ENCODE measurements at places on chromosomes 3 and 15.
A peak's percentile ranks its signal among the peaks of the same experiment; 100 is the strongest.

GRCh38 chr3:184737641-184738505 lies 26.0 kb upstream of the MAGEF1 start:
- DNase-seq: no peak

DNA sequence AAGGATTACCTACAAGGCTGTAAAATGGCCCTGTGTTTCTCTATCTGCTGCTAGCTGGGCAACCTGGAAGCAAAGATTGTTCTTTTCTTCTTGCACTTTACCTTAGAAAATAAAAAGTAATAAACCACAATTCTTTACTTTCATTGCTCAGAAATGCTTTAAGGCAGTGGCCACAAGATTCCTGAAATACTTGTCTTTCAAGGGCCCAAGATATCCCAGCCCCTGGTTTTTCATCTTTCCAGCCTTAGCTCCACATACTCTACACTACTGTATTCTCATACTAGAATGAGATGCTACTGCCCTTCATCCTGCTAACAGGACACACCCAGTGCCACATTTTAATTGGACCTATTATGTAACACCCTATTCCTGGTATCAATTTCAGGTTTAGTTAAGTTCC lies 78.9 kb downstream of the GTF2E1 start:
- DNase-seq: no peak

DNA sequence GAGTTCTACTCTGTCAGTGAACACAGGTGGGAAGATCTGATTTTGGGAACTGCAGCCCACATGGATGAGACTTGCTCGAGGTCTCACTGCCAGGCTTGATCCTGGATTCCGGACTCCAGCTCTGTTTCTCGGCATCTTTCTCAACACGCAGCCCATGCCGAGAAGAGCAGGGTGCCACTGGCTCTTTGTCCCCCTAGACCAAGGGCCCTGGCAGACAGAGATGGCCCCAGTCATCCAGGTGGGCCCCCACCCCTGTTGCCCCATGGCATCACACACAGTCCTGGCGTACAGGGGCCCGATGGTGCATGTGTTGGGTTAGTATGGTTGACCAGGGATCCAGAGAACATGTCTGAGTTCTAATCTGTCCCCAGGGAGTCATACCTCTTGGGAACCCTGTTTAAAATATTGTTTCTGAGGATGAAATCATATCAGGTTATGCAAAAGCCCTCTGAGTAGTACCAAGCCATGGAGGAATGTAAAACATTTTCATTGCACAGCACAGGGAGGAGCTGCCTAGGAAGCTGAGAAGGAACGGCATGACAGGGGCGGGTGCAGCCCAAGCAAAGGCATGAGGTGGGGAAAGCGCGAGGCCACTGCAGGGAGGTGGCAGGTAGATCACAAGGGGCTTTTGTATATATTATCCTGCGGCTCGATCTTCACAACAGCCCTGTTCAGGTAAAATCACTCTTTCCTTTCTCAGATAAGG lies 320.6 kb downstream of the UACA start:
- DNase-seq: no peak

DNA sequence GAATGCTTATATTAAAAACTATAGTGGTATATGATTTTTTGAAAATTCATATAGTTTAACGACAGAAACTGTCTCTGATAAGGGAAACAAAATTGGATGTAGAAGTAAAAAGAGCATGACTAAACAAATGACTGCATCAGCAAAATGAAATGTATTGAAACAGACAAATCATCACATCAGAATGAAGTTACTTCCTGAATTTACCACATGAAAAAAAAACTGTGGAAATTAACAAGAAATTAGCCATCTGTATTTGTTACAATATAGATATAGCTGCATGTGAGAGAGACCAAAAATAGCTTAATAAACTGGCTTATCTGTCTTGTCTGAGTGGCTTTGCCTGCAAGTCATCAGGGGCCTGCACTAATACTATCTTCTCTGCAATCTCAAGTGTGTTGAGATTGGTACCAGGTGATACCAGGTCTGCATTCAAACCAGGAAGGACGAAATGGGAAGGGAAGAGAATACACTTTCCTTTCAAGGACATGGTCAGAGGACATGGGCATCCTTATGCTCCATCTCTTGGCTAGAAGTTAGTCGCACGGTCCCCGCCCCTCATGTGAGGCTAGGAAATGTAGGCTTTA lies 388.7 kb downstream of the GRM7 start:
- no peak for DNase-seq

DNA sequence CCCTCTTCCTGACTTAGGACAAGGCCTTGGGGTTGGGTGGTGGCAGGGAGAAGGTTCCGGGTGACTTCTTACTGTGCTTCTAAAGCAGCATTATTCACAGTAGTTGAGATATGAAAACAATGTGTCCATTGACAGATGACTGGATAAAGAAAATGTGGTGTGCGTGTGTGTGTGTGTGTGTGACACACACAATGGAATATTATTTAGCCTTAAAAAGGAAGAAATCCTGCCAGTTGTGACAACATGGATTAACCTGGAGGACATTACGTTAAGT lies 128.1 kb upstream of the RASGRP1 start:
- no peak for DNase-seq

DNA sequence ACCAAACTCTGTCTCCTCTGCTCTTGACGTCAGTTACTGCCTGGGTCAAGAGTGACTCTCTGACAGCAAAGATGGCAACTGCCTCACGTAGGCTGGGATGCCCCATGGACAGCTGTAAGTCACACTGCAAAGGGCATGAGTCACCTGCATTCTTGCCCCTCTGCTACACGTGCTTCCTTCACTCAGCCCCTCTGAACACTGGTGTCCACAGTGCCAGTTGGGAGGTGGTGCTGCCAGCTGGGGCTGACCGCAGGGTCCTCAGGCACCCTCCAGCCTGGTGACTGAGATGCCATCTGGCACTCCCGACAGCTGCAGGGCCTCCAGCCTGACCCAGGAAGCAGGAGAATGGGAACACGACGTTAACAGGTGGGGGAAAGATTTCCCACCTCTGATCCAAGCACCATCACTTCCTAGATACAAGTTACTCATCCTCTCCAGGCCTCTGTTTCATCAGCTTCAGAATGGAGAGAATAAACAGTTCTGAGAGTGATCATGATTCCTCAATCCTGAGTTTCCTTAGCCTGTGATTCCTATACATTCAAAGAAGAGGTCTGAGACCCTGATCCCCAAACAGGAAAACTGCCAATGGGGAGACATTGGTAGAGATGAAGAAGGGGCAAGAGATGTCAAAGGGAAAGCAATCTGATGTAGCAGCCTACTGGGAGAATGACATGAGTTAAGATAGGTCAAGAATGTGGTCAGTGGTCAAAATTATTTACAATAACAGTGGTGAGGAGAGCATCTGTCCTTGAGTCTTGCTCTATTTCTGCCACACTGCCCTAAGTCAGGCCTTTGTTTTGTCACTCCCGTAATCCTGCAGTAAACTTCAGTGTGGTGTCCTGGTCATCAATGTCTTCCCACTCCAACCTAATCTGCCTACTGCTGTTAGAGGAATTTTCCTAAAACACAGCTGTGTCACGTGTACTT lies 86.1 kb upstream of the BCL6 start:
- peak; percentile 82 for DNase-seq

GRCh38 chr3:181629029-181629428 lies 82.7 kb upstream of the SOX2 start:
- peak; percentile 73 for DNase-seq

DNA sequence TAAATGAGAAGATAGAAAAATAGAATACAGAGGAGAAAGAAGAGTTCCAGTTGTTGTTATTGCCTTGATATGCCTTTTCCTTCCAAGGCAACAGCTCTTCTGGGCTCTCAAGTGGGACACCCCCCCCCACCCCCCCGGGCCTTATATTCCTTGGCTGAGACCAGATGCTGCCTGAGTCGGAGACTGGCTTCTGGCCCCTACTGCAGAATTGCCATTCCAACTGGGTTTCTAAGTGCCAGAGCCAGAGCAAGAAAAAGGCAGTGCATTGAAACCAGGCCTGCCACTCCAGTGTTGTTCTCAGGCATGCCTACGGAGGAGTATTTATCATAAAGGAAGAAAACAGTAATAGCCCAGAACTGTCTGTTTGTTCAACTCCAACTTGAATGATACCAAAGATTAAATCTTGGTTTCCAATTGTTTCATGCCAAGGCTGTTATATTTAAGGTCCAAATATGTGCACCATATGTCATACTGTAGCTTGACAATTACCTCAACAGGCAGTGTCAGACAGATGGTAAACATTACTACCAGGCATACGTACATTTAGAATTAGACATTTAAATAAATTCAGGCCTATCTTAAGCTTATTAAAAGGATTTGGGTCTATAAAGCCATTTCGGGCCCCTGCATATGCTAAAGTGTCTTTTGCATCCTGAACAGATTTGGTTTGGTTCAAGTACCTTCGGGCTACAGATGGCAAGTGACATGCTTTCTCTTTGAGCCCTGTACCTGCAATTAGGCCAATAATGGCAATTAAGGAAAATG lies 209.9 kb upstream of the SEMA6D start:
- DNase-seq: no peak

- no peak for DNase-seq
Observed at GRCh38 chr3:46990573-46991374, 11.3 kb downstream of the NBEAL2 start.

All from skeletal muscle cell (primary cell).